ENCODE measurements at places on chromosomes 6 and 20. TPM values are rescaled to one million over a fixed set of nuclear protein-coding genes. Genes with fewer than 3 reads are reported as not detected.

RNF182 gene
- 0.27 TPM for polyA plus RNA-seq

ADGB gene
- not detected for polyA plus RNA-seq

SLC4A11 gene
- polyA plus RNA-seq = 9.6 TPM

MEP1A gene
- 0.04 TPM for polyA plus RNA-seq

BANF2 gene
- polyA plus RNA-seq = not detected

KHDC1L gene
- polyA plus RNA-seq = 0.14 TPM

DSE gene
- 17.4 TPM for polyA plus RNA-seq

TULP1 gene
- not detected for polyA plus RNA-seq

GSTA1 gene
- polyA plus RNA-seq = not detected

CNBD2 gene
- polyA plus RNA-seq = 2.4 TPM

SCRT2 gene
- polyA plus RNA-seq = not detected

OOEP gene
- polyA plus RNA-seq = 0.56 TPM

RAET1G gene
- polyA plus RNA-seq = 1.8 TPM
